ENCODE measurements at places on chromosomes 16 and 17.

DNA sequence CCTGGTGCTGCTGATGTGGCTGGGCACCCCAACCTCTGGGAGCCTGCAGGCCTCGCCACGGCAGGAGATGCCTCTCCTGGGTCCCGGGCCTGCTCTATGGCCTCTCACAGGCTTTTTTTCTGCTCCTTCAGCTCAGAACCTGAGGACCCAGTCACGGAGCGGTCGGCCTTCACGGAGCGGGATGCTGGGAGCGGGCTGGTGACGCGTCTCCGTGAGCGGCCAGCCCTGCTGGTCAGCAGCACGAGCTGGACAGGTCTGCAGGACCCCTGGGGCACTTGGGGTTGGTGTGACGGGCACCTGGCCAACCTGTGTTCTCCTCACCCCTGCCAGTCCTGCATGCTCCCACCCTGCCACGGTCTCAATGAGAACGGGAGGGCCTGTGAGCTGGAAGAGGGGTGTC is 7.0 kb downstream of the ALG1 start:
- no peak for DNase-seq

GRCh38 chr16:87062569-87063442 is 254.4 kb downstream of the C16orf95 start:
- peak; percentile 88 for DNase-seq

GRCh38 chr16:79437764-79438751 is 162.5 kb downstream of the MAF start:
- DNase-seq, result no peak

GRCh38 chr17:74243013-74243755 is 29.8 kb downstream of the TTYH2 start:
- DNase-seq, result no peak

DNA sequence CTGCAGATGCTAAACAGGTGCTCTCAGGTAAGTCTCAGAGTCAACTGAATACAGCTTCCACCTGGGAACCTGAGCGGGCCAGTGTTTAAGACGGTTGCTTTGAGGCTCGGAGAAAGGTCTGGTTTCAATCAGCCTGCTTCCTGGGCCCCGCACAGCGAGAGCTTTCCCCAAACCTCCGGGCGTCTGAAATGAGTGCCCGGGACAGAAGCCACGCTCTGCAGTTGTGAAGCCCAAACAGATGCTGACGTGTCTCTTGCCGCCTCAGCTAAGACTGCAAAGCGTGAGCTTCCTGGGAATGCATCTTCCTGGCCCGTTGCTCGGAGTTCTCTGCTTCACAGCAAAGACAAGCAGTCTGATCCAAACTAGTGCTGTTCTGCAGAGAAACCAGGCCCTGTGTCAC is 36.7 kb downstream of the PLXDC1 start:
- no peak for DNase-seq

DNA sequence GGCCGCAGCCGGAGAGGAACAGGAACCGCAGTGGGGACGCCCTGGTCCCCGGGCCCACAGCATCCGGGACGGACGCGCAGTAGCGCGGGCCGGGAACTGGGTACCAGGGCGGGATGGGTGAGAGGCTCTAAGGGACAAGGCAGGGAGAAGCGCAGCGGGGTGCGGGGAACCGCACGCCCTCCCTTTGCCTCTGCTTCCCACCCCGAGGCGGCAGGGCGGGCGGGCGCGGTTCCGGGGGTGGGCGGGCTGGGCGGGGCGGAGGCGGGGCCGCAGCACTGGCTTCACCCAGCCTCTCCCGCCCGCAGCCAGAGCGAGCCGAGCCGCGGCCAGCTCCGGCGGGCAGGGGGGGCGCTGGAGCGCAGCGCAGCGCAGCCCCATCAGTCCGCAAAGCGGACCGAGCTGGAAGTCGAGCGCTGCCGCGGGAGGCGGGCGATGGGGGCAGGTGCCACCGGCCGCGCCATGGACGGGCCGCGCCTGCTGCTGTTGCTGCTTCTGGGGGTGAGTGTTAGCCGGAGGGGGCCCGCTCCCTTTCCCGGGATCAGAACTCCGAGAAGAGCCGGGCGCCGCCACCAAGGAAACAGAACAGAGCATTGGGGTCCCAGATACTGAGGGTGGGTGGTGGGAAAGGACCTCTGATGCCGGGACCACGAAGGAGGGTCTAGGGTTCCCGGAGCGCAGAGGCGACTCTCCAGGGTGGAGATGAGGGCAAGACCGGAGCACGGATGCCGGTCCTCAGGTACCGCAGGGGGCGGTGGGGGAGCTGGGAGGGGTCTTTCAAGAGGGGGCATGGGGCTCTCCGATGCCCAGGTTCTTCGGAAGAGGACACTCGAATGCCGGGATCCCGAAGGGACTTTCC is at the start of gene NGFR:
Gene NGFR (plus strand): TSS at position 308 of the 856 bp plus-strand sequence. CDS start 125 bp downstream, at position 433.
- peak; percentile 93 for DNase-seq

- no peak for DNase-seq
Observed at GRCh38 chr17:75498726-75499213, 16.6 kb downstream of the CASKIN2 start.

DNA sequence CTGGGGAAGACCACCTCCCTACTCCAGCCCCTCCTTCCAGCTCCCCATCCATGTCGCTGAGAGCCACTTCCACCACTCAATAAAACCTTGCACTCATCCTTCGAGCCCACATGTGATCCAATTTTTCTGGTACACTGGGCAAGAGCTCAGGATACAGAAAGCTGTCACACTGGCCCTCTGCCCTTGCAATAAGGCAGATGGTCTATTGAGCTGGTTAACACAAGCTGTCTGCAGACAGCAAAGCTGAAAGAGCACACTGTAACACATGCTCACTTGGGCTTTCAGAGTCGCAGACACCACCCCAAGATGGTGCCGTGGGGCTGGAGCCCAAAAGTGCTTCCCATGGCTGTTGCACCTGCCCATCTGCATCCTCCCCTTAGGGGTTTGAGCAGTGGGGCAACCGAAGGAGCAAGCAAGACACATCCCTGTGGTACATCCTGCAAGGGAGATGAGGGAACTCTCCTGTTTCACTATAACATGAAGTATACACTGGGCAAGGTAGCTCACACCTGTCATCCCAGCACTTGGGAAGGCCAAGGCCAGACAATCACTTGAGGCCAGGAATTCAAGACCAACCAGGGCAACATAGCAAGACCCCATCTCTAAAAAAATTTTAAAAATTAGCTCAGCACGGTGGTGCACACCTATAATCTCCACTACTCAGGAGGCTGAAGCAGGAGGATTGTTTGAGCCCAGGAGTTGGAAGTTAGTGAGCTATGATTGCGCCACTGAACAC is 52.8 kb upstream of the C17orf78 start:
- no peak for DNase-seq

DNA sequence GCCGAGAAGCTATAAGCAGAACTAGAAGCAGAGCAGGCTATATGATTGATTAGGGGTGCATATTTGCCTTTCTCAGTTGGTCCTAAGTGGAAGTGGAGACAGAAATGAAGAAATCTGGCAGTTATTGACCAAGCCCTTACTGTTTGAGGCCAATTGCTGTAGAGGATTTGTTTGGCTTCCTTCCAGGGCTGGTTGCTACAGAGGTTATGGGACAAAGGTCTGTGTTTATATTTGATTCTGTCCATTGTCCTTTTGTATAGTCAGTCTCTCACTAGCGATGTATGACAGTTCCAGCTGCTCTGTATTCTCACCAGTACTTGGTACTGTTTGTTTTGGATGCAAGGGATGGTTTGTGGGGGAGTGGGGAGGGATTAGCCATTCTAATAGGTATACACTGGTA is 7.3 kb upstream of the ALOX15 start:
- no peak for DNase-seq

GRCh38 chr16:84550096-84550495 is 45.6 kb upstream of the MEAK7 start:
- no peak for DNase-seq

DNA sequence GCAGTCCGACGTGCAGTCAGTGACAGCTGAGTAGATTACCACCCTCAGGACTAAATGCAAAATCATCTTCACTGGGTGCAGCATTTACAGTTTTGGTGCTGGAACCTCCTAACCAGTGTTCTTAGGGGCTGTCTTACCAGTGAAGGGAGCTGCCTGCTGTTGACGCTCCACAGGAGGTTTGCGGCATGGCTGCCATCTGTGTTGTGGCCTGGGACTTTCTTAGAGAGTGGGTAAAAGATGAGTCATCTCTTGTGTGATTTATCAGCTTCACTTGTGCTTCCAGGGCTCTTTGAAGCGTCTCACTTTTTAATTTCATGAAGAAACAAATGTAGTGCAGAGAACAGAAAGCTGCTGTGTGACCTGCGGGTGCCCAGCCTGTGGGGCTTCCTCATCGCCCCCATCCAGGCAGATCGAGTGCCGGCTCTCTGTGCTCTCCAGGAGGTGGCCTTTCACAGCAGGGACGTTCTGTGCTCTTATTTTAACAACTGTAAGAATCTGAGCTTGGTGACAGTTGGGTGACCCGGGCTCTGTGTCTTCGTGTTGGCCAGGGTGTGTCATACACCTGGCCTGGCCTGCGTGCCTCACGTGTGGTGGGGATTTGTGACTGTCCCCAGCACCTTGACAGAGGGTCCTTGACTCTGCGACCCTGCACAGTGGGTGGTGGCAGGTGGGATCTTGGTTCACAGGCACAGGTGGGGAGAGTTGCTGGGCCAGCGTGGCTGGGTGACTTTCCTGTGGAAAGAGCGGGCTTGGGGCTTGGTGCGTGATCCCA is 24.3 kb upstream of the ZNF750 start:
- DNase-seq, result peak; percentile 90

- no peak for DNase-seq
Observed at GRCh38 chr17:59830007-59830630, 62.6 kb downstream of the TUBD1 start.

- no peak for DNase-seq
Observed at GRCh38 chr16:79062821-79063220, 537.7 kb downstream of the MAF start.

DNA sequence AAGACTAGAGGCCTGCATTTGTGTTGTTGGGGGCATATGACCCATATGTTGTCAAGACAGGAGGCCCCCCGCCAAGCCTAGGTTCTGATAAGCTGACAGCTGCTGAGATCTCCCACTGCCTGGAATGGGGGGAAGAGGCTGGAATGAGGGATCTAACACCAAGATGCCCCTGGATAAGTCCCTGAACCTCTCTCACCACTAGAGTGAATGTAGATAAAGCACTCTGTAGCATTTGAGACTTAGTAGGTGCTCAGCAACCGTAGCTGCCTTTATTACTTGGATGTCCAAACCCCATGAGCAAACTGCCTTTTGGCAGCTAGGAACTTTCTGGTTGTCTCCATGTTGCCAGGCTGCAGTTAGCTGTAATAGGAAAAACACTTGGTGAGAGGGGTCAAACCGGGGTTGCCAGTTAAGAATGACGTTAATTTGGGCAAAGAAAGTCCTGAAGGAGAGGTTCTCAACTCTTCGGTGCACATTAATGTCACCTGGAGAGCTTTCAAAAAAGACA is 4.4 kb upstream of the RASL10B start:
- no peak for DNase-seq

GRCh38 chr17:45098869-45099616 is 33.3 kb downstream of the PLCD3 start:
- DNase-seq, result peak; percentile 82

GRCh38 chr17:6413065-6413464 is 21.9 kb downstream of the AIPL1 start:
- DNase-seq, result peak; percentile 55

- no peak for DNase-seq
Observed at GRCh38 chr17:1344521-1344920, 55.5 kb downstream of the YWHAE start.

DNA sequence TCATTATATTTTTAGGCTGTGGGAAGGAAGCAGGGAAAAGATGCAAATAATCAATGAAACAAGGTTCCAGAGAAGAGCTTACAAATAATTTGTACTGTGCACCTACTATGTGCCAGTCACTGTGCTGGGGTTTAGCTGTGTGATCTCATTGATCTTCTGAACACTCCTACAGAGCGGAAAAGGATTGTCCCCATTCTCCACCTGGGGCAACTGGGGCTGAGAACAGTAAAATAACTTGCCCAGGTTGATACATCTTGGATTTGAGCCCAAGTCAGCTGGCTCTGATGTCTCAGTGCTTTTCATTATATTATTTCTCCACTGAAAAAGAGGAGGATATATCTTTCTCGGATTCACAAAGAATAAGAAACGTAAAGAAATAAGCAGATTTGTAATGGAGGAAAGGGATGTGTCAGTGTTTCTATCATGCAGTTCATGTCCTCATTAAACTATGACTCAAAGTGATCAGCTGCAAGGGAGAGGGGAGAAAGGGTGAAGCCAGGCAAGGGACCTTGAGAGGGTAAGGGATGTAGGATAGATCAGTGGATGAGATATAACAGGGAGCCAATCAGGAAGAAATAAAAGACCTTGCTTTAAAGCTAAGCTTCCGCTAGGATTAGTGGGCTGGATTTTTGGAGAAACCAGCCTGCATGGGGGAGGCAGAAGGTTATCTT is 143.6 kb upstream of the NOL11 start:
- no peak for DNase-seq

DNA sequence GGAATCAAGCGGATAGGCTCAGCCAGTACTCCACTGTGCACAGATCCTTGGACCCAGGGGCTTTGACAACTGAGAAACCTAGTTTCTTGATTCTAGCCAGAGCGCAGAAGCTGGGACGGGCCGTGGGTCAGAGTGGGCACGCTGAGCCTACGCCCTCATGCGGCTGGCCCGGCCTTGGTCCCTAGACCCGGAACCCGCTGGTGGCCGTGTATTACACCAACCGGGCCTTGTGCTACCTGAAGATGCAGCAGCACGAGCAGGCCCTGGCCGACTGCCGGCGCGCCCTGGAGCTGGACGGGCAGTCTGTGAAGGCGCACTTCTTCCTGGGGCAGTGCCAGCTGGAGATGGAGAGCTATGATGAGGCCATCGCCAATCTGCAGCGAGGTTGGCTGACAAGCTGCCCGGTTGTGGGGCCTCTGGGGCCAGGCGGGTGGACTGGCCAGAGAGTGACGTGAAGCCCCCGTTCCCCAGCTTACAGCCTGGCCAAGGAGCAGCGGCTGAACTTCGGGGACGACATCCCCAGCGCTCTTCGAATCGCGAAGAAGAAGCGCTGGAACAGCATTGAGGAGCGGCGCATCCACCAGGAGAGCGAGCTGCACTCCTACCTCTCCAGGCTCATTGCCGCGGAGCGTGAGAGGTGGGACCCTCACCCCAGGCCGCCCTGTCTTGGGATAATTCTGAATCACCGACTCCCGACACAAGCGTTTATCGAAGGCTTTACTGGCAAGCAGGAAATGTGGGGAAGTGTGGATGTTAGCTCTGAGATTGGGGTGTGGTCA is 946 bp downstream of the STUB1 start:
- DNase-seq, result no peak

DNA sequence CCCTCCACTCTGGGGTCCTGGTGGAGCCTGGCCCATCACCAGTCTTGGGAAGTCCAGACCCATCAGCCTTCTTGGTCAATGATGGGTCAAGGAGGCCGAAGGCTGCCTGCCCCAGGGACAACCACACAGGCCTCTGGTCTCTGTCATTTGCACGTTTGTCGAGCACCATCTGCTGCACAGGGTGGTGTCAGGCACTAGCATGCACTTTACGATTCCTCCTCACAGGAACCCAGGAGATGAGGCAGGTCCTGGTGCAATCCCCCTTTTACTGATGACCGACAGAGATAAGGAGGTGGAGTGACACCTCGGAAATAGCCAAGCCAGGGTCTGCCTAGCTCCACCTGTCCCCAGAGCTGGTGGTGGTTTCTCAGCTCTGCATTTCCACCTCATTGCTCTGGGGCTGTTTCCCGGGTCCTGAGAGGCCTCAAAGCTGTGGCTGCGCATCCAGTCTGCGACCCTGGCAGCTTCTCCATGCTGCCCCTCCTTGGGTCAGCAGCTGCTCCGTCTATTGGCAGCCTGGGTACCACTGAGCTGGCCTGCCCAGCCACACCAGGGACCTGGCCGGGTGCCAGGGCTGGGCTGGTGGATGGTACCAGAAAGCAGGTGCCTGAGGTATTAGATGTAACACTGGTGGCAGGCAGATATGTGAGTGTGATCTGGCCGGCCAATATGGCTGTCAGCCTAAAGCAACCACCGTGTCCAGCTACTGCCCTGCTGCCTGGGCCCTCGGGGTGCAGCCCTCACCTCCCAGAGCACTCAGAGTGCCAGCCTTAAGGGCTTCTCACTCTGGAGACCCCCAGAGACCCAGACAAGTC is 10.0 kb downstream of the MMP15 start:
- DNase-seq, result no peak
